Retina (tissue), 1 donor: ENCODE measurements at places on chromosomes 4 and X.
A peak's percentile ranks its signal among the peaks of the same experiment; 100 is the strongest.

DNA sequence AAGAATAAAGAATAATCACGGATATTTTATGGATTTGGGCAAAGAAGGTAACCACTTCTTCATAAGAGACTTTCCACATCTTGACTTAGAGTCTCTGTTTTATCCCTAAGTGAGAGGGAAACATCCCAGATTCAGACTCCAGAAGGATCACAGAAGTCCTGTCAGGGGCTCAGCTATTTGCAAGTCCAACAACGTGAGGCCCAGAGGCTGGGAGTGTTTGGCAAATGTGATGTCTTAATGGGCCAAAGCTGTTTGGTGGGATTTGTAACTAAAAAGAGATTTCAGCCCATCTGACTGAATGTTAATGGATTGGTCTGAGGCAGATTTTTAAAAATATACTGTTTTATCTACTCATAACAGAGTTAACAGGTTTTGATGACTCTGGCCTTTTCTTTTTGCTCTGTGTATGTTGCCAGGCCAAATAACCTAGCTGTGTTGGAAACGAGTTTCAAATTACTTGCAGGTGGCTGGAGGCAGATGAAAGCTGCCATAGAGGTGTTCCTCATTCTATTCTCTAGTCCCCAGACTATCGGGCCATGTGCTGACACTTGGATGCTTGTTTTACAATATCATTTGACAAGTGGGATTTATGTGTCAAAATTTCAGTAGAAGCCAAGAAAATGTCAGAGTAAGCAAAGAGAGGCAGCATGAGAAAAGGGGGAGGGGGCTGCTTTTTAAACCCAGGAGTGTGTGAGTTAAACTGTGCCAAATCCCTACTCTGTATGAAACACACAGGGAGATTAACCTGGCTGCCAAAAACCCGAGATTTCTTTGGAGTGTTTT is 330.9 kb downstream of the DCHS2 start:
- DNase-seq = no peak

- DNase-seq = no peak
These were observed 79.4 kb upstream of the TNIP3 start for GRCh38 chr4:121243485-121243884.

- DNase-seq = peak; percentile 77
These were observed 2.1 kb downstream of the LEF1 start for GRCh38 chr4:108166441-108167315.

DNA sequence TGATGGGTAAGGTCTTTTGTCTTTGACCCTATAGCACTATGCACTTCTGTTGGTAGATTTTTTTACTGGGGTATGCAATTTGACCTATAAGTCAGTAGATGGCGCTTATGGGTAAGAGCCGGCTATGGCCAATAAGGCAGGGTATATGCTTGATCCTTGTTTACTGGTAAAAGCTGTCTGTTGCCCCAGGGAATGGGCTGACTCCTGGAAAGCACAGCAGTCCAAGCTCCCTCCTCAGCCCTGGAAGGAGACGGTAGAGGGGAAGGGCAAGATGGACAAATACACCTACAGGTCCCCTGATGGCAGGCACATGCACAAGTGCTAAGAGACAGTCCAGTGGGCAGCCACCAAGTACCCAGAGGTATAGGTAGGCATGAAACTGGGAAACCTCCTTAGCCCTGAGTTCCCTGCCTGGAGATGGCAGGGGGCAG is 63.7 kb downstream of the ADAMTS3 start:
- DNase-seq = peak; percentile 61

- no peak for DNase-seq
These were observed 77.3 kb downstream of the STK32B start for GRCh38 chr4:5128569-5128968.

DNA sequence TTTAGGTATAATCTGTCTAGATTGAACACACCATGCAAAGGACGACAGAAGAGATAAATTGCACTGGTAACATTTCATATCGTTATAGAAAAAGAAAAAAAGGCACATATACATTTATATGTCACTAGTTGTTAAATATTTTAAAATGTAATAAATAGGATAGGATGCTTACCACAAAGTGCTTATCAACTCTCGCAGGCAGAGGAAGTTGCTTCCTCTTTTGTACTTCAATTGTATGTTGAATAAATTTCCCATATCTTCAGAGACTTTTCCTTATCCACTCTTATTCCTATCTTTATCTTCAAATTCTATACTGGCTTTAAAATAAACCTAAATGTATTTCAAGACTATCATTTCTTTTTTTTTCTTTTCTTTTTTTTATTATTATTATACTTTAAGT is 163.3 kb upstream of the SPOCK3 start:
- no peak for DNase-seq

- peak; percentile 54 for DNase-seq
These were observed 95.6 kb downstream of the AFAP1 start for GRCh38 chr4:7843831-7844593.

- no peak for DNase-seq
These were observed 81.5 kb upstream of the BMP3 start for GRCh38 chr4:80948995-80949394.

- peak; percentile 94 for DNase-seq
These were observed at the start of gene LAGE3 for GRCh38 chrX:154478728-154479622. Gene LAGE3 (minus strand): TSS chrX:154479281. CDS start chrX:154478915, 366 bp downstream.

DNA sequence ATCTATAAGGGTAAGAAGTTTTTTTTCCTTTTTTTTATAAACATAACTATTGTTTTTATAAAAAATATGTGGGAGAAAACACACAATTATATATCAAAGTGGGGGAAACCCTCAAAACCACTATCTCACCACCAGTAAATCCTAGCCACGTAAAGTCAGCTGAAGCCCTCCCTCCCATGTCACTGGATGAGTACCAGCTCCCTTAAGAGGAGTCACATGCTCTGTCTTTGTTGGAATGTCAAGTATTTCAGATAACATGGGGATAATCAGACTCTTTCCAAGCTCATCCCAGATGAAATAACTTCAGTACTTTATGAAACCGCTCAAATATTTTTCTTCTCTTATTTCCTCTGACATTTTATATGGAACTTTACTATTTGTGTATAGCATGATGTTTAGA is 2.4 kb downstream of the MYOZ2 start:
- no peak for DNase-seq

GRCh38 chr4:3250956-3251690 is 2.2 kb downstream of the MSANTD1 start:
- DNase-seq = peak; percentile 69

DNA sequence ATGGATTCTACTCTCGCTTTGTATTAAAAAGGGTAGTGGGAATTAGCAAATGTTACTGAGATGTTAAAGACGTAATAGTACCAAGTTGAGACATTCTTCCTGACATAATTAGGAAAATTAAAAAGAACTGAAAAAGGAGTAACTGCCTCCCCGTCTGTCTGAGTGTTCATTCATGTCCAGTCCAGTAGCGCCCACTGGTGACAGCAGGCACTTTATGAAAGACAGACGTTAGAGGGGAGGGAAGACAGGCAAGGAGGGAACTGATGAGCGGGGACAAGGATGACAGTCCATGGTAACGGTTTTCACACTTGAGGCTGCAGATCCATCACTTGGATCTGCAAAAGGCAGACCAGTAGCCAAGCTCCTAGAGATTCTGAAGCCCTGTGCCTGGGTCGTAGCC is 326.7 kb downstream of the STK32B start:
- no peak for DNase-seq

DNA sequence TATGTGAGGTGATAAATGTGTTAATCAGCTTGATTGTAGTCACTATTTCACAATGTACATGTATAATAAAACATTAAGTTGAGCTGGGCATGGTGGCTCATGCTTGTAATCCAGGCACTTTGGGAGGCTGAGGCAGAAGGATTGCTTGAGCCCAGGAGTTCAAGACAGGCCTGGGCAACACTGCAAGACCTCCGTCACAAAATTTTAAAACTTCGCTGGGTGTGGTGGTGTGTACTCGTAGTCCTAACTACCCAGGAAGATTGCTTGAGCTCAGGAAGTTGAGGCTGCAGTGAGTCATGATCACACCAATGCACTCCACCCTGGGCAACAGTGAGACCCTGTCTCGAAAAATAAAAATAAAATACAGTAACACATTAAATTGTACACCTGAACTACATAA is 20.1 kb downstream of the LYAR start:
- DNase-seq = no peak

- DNase-seq = no peak
These were observed 29.2 kb downstream of the P2RY8 start for GRCh38 chrX:1507511-1508463.

DNA sequence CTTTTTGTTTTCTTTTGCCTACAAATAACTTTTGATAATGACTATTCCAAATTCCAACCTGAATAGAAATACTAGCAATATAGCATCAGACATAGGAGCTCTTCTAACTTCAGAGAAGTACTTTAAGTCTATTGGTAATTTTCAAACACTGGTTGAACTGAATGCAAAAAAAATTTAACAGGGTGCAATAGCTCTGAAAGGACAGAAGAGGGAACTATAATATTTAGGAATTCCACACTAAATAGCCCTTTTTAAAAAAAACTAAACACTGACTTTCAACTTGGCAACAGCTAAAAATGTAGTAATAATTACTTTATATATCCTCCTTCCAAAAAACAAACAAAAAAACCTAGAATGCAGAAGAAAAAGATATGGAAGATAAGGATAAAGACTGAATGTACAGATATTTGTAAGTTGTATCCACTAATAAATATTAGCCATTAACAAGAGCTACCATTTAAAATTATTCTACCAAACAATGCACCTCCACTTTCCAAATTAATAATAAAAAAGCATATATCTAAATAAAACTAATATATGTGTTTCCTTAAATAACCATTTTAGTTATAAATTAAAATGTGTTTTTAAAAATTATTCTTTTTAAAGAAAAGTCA is 81.4 kb downstream of the FBXW7 start:
- no peak for DNase-seq

GRCh38 chrX:139554991-139555675 is 24.6 kb downstream of the F9 start:
- no peak for DNase-seq

- DNase-seq = no peak
These were observed 11.4 kb downstream of the RNF175 start for GRCh38 chr4:153748378-153748777.

- DNase-seq = peak; percentile 32
These were observed 53.1 kb downstream of the ABLIM2 start for GRCh38 chr4:8105306-8106100.
